ENCODE measurements at places on chromosomes 5 and 9.

DNA sequence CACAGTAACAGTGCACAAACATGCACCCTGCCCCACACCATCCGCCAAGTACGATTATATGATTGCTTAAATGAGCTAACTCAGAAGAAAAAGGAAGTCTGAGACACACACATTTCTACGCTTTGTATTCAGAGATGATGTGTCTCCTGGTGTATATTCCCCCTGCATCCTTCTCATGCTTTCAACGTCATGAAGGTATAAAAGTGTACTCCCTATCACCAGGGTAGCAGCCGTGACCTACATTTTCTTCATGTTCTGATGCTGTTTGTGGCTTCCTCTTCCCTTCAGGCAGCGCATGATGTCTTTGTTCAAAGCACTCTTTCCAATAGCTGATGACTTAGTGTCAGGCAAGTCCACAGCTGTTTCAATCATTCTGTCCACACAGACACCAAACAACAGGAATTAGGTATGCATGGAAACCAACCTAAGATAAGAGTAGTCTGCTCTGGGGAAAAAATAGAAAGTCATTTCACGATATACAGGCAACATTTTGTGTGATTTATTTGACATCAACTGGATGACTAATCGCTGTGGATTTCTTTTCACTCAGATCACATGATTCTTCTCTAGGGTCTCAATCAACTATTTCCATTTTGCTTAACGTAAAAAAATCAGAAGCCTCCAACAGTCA lies 269.4 kb upstream of the PTGER4 start:
- DNase-seq, result no peak

DNA sequence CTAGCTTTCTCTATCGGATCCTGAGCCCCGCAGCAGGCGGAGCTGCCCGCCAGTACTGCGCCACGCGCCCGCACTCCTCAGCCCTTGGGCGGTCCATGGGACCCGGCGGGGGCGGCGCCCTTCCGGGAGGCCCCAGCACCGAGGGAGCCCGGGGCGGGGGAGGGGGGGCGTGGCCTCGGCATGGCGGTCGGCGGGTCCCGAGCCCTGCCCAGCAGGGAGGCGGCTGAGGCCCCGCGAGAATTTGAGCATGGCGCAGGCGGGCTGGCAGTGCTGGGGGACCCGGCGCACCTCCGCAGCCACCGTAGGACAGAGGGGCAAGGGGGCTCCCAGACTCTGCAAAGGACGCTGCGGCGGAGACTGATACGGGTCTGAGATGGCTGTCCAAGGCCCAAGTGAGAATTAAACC lies 6.8 kb downstream of the ZDHHC11B start:
- DNase-seq, result no peak

GRCh38 chr5:179866241-179867078 lies 7.8 kb upstream of the MRNIP start:
- no peak for DNase-seq

DNA sequence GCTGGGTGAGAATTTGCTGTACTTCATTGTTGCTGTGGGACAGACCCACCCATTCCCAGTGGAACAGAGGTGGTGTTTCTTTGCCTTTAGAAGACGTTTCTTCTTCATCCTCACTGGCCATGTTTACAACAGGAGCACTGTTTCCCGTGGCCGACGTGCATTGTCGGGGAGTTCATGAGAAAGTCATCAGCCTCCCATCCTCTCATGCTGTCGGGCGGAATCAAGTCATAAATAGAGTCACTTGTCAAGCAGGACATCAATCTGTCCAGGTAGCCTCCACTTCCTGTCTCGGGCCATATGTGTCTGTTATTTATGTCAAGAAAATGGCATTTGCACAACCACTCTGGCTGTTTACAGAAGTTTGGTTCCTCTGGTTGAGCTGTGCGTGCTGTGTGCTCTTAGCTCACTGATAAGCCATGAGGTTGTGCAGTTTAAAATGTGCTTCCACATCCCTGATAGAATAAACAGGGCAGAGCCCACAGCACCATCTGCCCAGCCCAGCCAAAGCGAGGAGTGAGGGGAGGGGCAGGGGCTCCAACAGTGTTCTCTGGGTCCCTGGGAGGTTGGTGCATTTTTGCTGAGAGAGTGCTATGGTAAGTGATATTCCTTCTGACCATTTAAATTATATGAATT lies 401.9 kb upstream of the IRX2 start:
- DNase-seq, result no peak

DNA sequence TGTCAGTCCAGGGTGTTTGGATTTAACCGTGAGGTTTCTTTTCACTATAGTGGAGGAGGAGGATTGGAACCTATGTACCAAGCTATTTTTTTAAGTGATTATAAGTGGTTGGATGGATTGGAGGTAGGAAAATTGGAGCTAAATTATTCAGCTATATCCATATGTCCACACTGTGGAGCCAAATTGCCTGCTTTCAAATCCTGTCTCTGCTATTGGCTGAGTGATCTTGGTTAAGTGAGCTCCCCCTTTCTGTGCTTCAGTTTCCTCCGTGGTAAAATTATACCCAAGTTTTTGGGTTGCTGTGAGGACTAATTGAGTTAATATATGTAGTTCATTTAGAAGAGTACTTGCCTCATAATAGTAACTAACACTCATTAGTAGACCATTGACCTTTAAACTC lies 2.5 kb downstream of the CENPP start:
- DNase-seq, result peak; percentile 28

DNA sequence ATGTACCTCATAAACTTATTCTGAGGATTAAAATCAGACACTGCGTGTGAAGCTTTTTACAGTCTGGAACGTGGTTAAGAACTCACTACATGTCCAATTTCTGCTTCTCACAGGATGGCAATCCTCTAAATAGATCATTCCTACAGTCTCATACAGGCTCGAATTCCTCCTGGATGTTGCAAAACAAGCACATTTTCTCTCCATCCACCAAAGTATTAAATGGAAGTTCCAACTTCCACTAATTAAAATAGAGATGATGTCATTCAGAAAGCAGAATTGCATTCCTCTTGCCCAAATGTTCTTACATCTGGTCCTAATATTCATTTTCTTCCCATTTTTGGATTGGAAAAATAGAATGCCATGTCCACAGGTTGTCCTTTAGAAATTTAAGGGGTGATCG lies 145.5 kb upstream of the PCA3 start:
- no peak for DNase-seq

DNA sequence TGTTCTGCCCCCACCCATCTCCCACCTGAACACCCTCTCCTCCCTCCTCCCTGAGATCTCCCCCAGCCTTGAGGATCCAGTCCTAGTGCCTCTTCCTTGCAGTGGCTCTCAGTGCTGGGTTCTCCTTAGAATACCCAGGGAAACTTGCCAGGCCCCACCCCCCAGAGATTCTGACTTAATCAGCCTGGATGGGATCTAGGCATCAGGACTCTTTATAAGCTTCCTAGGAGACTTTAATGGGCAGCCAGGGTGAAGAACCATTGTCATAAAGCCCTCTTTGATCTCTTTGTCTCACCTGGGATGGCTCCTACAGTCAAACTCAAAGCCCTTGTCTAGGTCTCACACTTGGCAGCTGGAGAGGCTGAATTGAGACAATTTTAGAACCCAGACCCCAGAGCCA lies 8.6 kb upstream of the GLIS3 start:
- DNase-seq, result no peak

DNA sequence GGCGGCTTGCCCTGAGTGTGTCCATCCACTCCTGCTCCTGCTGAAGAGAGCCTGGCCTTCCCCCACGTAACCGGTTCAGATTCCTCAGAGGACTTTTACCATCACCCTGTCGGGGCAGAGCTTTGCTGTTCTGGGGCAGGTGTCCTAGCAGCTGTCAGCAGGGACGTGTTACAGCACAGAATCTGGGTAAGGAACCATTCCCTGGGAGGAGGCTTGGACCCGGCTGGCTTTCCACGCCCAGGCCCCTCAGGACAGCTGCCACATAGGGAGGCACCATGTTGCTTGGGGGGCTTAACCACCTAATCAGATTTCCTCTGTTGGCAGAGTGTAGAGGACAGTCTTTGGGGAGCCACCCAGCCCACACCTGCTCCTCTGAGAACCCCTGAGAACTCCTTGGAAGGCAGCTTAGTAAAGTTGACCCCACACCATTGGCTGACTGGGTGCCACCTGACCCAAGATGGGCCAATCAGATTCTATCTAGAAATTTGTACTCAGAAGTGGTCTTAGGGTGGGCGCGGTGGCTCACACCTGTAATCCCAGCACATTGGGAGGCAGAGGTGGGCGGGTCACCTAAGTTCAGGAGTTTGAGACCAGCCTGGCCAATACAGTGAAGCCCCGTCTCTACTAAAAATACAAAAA lies 23.3 kb upstream of the EEIG1 start:
- no peak for DNase-seq

DNA sequence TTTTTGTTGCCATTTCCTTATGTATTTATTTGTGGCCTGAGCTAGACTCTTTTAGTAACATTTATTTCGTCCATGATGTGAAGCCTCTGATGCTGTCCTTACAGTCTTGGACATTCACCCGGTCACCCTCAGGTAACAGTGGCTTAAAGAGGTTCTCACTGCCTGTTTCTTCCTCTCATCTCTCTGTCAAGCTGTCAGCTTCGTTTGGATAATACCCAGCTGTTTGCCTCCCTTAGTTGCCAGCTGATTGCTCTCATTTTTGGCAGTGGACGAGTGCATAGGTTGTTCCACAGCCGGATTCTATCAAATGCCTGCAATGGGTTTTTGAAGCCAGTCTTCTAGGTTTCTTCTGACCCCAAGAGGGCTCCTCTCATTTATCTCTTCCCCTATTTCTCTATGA lies 427.7 kb downstream of the MED10 start:
- DNase-seq, result no peak

DNA sequence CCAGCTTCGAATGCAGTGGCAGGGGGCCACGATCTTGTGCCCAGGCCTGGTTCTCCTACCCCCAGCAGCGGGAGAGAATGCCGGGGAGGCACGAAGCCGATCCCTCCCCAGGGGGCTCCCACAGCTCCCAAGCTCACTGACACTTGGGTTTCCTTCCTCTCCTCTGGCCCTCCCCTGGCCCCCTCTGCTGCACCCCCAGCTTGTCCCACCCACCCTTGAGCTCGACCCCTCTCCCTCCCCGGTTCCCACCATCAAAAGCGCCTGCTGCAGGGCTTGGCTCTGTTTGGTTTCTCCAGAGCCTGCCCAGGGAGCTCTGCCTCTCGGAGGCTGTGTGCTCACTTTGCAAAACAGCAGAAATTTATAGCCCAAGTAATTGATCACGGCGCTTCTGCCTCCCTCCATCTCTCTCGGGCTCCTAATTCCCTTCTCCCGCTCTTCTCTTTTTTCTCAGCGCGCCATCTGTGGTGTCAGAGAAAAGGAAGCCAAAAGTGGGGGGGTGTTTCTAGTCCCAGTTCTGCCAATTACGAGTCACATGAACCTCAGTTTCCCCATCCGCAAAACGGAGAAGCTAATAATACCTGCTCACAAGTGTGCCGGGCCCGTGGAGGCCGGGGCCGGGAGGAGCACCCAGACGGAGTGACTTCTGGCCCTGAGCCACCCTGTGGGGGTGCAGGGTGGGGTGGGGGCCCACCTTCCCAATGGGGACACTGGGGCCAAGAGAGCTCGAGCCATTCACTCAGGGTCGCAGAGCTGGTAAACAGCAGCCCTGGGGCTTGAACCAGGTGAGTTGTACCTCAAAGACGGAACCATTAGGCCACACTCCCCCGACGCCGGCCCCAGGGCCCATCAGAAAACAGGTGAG lies 141.2 kb upstream of the IER5L start:
- no peak for DNase-seq

DNA sequence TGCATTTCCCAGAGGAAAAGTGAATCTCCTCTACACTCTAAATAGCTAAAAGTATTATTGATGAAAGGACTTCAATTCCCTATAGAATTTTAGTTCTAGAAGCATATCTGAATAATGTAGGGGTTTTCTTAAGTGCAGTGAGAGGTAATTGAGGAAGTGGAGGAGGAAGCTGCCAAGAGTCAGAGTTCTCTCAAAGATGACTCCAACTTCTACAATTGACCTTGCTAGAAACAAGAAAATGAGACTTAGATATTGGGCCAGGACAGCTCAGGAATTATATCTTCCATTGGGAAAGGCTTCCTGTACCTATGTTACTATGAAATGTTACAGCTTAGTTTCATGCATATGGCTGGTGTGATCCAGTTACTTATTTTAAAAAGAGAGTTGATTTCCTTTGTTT lies 10.4 kb upstream of the F2R start:
- DNase-seq, result no peak

GRCh38 chr5:32785611-32786254 lies 74.6 kb downstream of the NPR3 start:
- DNase-seq, result no peak

DNA sequence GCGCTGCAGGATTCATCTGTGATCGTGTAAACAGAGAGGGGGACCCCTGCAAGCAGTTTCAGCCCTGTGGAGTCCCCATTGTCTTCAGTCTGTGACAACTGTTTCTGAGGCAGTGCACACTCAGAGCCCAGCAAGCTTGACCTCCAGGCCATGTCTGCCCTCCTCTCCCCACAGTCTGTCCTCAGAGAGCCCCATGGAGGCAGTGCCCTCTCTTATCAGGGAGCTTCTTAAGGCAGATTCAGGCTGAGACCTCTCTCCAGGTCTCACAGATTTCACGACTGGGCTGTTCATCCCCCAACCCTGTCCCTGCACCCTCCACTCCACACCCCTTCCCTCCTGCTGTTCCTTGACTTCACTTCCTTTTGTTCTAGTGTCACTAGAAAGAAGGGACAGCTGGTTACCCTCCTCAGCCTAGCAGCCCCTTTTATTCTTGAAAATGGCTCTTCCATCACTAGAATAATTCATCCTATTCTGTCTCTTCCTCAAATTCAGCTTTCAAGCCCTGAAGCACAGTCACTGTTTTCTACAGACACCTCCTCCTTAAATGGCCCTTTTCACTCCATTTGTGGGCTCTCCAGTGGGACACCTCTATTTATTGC lies 218.4 kb downstream of the MED10 start:
- DNase-seq, result no peak

GRCh38 chr9:107721705-107722245 lies 232.2 kb upstream of the KLF4 start:
- DNase-seq, result no peak

GRCh38 chr5:107830750-107831149 lies 160.0 kb upstream of the EFNA5 start:
- DNase-seq, result no peak

DNA sequence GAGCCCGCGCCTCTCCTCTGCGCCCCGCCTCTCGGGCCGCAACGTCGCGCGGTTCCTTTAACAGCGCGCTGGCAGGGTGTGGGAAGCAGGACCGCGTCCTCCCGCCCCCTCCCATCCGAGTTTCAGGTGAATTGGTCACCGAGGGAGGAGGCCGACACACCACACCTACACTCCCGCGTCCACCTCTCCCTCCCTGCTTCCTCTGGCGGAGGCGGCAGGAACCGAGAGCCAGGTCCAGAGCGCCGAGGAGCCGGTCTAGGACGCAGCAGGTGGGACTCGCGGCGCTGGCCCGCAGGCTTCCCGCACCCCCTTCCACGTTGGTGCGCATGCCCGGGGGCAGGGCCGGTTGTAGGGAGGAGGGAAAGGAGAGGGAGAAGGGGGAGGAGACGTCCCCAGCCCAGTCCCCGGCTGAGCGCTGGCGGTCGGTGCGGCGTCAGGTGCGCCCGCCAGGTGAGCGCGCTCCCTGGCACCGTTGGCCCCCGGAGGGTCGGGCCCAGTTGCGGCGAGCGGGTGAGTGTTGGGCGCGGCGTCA lies at the start of gene OCLN:
OCLN (plus strand) TSS at position 400 of the 532 bp plus-strand sequence. CDS start 11,455 bp downstream, outside the sequence.
- DNase-seq, result peak; percentile 78

- DNase-seq, result no peak
These were observed 60.0 kb upstream of the IRX1 start for GRCh38 chr5:3535414-3536211.
